ENCODE measurements at places on chromosomes 7 and 10.

DNA sequence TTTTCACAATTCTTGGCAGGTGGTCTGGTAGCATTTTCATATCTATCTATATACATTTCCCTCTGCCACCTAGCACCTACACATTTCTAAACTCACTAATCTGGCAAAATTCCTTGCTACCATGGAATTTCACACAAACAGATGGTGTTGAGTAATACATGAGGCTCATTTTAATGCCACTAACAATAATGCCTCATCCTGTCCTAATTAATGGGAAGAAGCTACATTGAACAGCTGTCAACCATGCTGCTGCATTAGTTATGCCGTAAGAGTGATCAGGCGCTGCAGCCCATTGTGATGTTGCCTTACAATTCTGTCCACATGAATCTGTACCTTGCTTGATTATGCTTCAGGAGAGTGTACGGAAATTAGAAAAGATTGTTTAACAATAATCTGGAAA, 23.2 kb downstream of the COL1A2 start:
- no peak for DNase-seq

GRCh38 chr10:44749151-44749550, 162.0 kb upstream of the TMEM72 start:
- DNase-seq = no peak

- no peak for DNase-seq
Measured at GRCh38 chr10:77513220-77513619, 124.4 kb downstream of the KCNMA1 start.

- DNase-seq = no peak
Measured at GRCh38 chr7:112945046-112945445, 141.6 kb downstream of the GPR85 start.

DNA sequence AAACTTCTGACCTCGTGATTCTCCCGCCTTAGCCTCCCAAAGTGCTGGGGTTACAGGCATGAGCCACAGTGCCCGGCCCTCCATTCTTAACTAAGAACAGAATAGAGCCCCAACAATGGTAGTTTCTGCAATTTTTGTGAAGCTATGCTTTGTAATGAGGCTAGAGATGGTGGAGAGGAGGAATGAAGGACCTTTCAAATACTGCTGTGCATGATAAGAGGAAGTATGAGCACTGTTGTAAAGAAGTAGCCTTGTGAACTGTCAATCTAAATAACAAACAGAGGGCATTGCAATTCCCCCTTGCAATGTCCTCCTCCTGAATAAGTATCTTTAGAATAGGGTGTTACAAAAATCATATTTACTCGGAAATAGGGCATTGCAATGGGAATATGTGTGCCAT, 70.2 kb downstream of the EVX1 start:
- DNase-seq = no peak

Measured in lower lobe of right lung (tissue), 2 donors.